ENCODE measurements at places on chromosomes 7 and 10.
A peak's percentile ranks its signal among the peaks of the same experiment; 100 is the strongest.

DNA sequence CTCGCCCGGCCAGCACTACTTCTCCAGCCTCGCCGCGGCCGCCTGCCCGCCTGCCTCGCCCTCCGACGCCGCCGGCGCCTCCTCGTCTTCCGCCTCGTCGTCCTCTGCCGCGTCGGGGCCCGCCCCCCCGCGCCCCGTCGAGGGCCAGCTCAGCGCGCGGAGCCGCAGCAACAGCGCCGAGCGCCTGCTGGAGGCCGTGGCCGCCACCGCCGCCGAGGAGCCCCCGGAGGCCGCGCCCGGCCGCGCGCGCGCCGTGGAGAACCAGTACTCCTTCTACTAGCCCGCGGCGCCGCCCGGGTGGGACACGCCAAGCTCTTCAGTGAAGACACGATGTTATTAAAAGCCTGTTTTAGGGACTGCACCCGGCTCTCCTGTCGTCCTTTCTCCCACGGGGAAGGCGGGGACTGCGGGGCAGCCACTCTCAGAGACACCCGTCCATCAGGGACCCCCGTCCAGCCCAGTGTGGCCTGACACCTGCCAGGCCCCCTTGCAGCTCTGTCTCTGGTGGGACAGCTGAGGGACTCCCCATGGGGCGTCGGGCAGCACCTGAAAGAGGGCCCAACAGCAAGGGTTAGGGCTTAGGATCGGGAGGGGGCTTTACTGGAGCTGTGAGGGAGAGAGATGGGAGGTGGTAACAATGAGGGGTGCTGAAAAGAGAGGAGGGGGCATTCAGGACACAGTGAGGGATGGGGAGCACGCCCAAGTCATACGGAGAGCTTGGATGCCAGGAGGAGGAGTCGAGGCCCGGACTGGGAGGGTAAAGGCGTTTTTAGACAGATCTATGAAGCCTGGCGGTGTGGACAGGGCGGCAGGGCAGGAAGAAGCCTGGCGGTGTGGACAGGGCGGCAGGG lies 34.7 kb downstream of the SPDYE6 start:
- H3K36me3 ChIP-seq: no peaks in the 10 kb centered on the region
- no peak overlapping the region for H3K4me3 ChIP-seq
- no peak overlapping the region for H3K27ac ChIP-seq
- peaks cover 10% of the 10 kb centered on the region for H3K4me1 ChIP-seq

- H3K4me1 ChIP-seq: peaks cover 2% of the 10 kb centered on the region
- H3K4me3 ChIP-seq: no peak overlapping the region
- no peaks in the 10 kb centered on the region for H3K27me3 ChIP-seq
- DNase-seq: no peak
Observed at GRCh38 chr7:29217113-29217512, 22.5 kb downstream of the CHN2 start.

DNA sequence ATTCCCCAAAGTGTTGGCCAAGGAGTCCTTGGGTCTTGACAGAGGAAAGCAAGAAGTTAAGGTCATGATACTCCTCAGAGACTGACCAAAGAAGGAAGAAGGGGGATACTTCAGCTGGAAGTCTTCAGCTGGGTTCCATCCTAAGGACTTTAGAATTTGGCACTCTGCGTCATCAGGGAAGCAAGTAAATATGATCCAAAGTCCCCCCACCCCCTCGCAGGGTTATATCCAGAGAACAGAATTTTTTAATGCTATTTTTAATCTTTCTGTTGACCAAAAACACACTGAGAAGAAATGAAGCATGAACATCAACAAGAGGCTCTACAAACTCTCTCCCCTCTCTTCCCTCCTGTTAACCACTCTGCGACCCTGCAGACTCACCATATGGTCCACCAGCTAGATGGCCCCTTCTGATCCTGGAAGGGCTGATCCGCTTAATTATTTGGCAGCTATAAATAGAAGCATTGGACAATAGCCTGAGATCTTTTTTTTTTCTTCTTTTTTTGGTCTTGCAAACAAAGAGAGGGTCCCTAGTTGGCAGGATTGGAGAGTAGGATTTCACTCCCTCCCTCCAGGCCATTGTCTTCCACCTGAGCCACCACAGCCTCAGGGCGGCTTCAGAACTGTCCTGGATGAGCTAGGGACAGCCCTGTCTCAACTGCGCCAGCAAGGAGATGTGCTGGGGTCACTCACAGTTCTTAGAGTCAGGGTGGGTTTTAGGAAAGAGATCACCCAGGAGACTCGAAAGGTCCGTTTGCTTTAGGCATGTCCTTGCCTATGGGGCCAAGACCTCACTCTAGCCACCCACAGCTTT lies 196.0 kb downstream of the KCNMA1 start:
- no peak for DNase-seq
- H3K4me1 ChIP-seq: no peaks in the 10 kb centered on the region
- H3K36me3 ChIP-seq: no peaks in the 10 kb centered on the region

DNA sequence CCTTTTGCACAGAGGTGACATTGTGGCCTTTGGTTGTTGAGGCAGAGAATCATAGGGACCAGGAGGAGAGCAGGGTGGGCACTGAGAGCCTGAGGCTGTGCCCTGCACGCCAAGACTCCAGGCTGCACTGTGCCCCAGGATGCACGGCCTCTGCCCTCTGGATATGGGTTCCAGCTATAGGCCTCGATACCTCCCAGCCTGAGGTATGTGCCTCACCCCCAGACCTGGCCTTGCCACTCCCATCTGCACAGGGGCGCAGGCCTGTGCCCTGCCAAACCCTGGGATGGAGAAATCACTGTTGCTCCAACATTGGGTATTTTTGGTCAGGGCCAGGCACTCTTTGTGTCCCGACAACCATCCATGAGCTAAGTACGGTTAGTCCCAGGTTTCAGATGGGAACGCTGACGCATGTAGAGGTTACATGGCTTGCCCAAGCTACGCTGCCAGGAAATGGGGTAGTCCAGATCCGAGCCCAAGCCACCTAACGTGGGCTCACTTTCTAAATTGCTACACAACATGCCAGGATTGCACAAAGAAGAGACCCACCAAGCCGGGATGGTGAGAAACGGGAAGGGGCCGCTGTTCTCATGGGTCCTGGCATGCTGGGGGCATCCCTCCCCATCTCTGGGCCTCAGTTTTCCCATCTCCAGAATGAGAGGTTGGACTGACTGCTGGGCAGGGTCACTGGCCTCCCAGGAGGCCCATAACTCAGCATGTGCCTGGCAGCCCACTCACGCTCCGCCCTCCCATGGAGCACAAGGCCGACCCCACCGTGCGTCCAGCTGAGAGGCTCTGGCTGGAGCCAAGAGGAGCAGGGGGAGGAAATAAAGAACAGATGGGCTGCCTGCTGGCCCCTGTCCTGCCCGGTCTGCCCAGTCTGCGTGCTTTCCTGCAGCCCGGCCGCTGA lies 44.2 kb downstream of the ZCCHC24 start:
- no peak overlapping the region for H3K27ac ChIP-seq
- peaks cover 26% of the 10 kb centered on the region for H3K4me1 ChIP-seq
- DNase-seq: no peak
- H3K27me3 ChIP-seq: no peaks in the 10 kb centered on the region
- H3K36me3 ChIP-seq: no peaks in the 10 kb centered on the region

DNA sequence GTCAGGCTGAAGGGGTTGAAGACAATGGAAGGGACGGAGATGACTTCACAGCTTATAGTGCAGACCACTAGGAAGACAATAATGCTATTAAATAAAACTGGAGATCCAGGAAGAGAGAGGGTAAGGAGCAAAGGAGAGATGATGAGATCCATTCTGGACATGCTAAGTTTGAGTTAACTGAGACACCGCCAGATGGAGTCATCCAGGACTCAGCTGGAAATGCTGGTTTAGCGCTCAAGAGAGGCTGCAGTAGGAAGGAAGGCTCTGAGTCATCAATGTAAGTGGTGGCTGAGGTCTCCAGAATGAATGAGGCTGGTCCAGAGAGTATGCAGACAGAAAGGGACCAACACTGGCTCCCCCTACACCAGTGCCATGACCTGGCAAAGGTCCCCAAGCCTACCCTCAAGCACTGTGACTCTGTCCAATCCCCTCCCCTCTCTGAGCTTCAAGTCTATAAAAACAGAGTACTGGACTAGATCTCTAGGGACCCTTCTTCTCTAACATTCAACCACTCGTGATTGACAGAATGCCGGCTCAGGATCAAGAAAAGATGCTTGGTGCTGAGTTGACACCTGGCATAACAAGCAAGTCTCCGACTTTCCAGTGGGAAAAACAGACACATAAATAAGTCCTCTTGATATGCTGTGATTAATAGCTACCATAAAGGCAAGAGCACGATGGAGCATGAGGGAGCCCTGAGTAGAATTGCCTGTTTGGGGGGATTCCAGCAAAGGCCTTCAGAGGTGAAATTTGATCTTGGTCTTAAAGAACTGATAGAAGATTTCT lies 8.9 kb downstream of the GFRA1 start:
- H3K4me1 ChIP-seq: no peaks in the 10 kb centered on the region
- DNase-seq: no peak
- H3K27me3 ChIP-seq: no peaks in the 10 kb centered on the region
- no peak overlapping the region for H3K27ac ChIP-seq
- H3K4me3 ChIP-seq: no peak overlapping the region
- H3K36me3 ChIP-seq: no peaks in the 10 kb centered on the region

DNA sequence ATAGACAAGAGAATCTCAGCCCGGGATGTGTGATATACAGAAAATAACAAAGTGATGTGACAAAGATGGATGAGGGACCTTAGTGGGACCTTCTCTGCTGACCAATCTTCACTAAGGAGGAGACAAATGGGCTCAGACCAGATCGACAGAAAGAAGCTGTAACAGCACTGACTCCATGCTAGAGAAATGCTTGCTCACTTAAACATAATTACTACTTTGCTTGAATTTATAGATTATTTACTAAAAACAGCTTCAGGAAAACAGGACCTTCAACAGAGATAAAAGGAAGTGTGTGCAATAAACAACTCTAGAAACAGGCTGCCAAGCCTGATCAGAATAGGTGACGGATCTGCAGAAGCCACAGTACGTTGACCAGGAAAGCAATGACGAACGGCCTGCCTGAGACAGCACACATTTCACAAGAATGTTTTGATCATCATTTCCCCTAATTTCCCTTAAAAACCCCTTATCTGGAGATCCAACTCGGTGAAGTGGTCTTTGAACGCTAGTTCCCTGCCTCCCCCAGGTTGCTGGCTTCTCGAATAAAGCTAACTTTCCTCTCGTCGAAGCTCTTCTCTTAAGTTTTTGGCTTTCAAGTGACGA lies 98.4 kb upstream of the STEAP1B start:
- H3K36me3 ChIP-seq: no peaks in the 10 kb centered on the region
- H3K27ac ChIP-seq: peak overlapping the region; percentile 89
- H3K27me3 ChIP-seq: no peaks in the 10 kb centered on the region
- H3K4me1 ChIP-seq: peaks cover 39% of the 10 kb centered on the region
- DNase-seq: no peak

DNA sequence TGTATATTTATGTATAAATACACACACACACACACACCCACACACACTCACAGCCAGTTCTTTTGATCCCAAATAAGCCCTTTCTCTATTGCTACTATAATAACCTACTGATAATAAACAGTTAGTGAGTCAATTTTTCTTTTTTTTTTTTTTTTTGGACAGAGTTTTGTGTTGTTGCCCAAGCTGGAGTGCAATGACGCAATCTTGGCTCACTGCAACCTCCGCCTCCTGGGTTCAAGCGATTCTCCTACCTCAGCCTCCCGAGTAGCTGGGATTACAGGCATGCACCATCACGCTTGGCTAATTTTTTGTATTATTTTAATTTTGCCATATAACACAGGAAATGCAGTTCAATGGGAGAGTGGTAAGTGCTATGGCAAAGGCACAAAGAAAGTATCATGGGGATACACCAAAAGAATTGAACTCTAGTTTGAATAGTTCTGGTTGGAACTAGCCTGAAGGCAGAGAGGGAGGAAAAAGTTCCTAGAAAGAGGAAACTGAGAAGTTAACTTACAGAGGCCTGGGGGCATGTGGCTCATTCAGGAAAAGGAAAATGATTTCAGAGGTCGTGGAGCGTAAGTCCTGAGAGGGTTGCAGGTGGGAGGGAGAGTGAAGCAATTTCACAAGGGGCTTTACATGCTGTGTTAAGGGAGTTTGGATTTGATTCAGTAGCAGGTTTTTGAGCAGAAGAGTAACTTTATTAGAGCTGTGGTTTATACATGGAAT lies 44.4 kb upstream of the JCAD start:
- H3K4me1 ChIP-seq: peaks cover 14% of the 10 kb centered on the region
- no peak overlapping the region for H3K27ac ChIP-seq
- H3K4me3 ChIP-seq: no peak overlapping the region
- no peaks in the 10 kb centered on the region for H3K27me3 ChIP-seq
- no peaks in the 10 kb centered on the region for H3K36me3 ChIP-seq
- DNase-seq: peak; percentile 62

- H3K27me3 ChIP-seq: no peaks in the 10 kb centered on the region
- H3K36me3 ChIP-seq: no peaks in the 10 kb centered on the region
- H3K4me3 ChIP-seq: no peak overlapping the region
Observed at GRCh38 chr7:133570321-133570720, 317.4 kb downstream of the EXOC4 start.

DNA sequence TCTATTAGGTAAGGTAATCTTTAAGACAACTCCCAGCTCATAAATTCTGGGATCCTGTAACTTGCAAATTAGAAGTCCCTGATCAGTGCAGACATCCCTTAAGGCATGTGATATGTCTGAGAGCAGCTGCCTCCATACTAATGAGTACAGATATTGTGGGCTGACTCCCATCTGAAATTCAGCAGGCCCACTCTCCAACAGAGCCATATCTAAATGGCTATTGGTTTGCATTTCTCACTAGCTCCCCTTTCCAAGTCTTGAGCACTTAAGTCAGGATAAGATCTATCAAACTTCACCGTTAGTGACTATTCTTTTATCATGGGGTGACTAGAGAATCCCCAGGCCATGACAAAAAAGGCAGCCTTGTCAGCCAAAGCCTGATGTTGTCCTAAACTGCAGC lies 785.4 kb downstream of the IPMK start:
- H3K27me3 ChIP-seq: no peaks in the 10 kb centered on the region
- H3K4me3 ChIP-seq: no peak overlapping the region
- H3K4me1 ChIP-seq: no peaks in the 10 kb centered on the region
- H3K27ac ChIP-seq: no peak overlapping the region
- DNase-seq: no peak

GRCh38 chr10:114403541-114404161 lies 651 bp downstream of the AFAP1L2 start:
- H3K4me1 ChIP-seq: peaks cover 5% of the 10 kb centered on the region
- peaks cover 64% of the 10 kb centered on the region for H3K27me3 ChIP-seq
- H3K4me3 ChIP-seq: no peak overlapping the region
- H3K27ac ChIP-seq: no peak overlapping the region
- H3K36me3 ChIP-seq: no peaks in the 10 kb centered on the region
- no peak for DNase-seq

- DNase-seq: no peak
- no peak overlapping the region for H3K27ac ChIP-seq
- H3K4me3 ChIP-seq: no peak overlapping the region
- H3K36me3 ChIP-seq: no peaks in the 10 kb centered on the region
- peaks cover 4% of the 10 kb centered on the region for H3K27me3 ChIP-seq
- H3K4me1 ChIP-seq: no peaks in the 10 kb centered on the region
Observed at GRCh38 chr7:129108581-129108980, 35.9 kb upstream of the TSPAN33 start.

- peak overlapping the region; percentile 90 for H3K27ac ChIP-seq
- peaks cover 11% of the 10 kb centered on the region for H3K4me1 ChIP-seq
- peak; percentile 91 for DNase-seq
- H3K27me3 ChIP-seq: no peaks in the 10 kb centered on the region
- peak overlapping the region; percentile 78 for H3K4me3 ChIP-seq
Observed at GRCh38 chr10:113680190-113681111, 739 bp downstream of the CASP7 start.

- H3K36me3 ChIP-seq: no peaks in the 10 kb centered on the region
- peaks cover 5% of the 10 kb centered on the region for H3K27me3 ChIP-seq
- no peak overlapping the region for H3K4me3 ChIP-seq
- H3K4me1 ChIP-seq: no peaks in the 10 kb centered on the region
Observed at GRCh38 chr10:28951484-28951883, 274.2 kb downstream of the BAMBI start.

- peaks cover 6% of the 10 kb centered on the region for H3K4me1 ChIP-seq
- DNase-seq: peak; percentile 60
- H3K4me3 ChIP-seq: no peak overlapping the region
Observed at GRCh38 chr10:63611078-63611477, 89.9 kb downstream of the REEP3 start.

Data from endothelial cell of umbilical vein (primary cell).